DND-41 (cell line): ENCODE measurements at places on chromosomes 12 and 14.

DNA sequence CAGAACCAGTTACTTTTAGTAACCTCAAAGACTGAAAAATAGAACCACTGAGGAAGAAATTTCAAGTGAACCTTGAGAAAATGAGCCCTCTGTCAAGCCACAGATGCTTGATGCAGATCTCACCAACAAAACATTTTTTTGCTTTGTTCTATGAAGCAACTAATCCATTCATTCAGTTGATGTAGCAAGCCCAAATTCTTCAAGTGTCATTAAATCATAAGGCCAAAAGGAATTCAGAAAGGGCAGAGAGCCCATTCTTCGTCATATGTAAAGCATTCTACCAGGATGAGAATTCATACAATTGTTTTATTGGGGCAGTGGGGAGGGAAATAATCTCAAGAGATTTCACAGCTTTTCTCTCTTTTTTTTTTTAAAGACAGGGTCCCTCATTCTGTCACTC lies 218.0 kb upstream of the RGS6 start:
- no peak overlapping the region for H3K4me3 ChIP-seq
- peaks cover 8% of the 10 kb centered on the region for H3K4me1 ChIP-seq
- no peaks in the 10 kb centered on the region for H3K27me3 ChIP-seq

- no peaks in the 10 kb centered on the region for H3K36me3 ChIP-seq
- no peaks in the 10 kb centered on the region for H3K27me3 ChIP-seq
- H3K27ac ChIP-seq = no peak overlapping the region
- H3K4me3 ChIP-seq = no peak overlapping the region
- DNase-seq = no peak
- H3K4me1 ChIP-seq = no peaks in the 10 kb centered on the region
Observed at GRCh38 chr12:3527181-3527580, 36.2 kb downstream of the PRMT8 start.

DNA sequence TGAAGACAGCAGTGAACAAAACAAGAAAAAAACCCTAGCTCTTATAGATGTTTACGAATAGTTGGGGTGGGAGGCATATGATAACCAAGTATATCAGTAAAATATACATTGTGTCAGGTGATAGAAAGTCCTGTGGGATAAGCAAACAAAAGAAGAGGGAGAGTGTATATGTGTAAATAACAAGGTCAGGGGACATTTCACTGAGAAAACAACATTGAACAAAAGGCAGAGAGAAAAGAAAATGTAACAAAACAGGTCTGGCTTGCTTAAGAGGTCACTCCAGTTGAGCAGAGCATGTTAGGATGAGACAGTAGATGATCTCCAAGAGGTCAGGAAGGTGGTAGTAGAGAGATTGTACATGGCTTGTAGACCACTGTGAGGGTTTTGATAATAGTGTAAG lies 304.1 kb downstream of the ACSS3 start:
- H3K4me1 ChIP-seq = no peaks in the 10 kb centered on the region
- H3K27ac ChIP-seq = no peak overlapping the region
- no peak for DNase-seq

GRCh38 chr12:52175371-52176350 lies 16.2 kb downstream of the KRT80 start:
- H3K4me1 ChIP-seq = no peaks in the 10 kb centered on the region
- no peak overlapping the region for H3K27ac ChIP-seq
- no peak for DNase-seq
